CD4-positive, alpha-beta T cell treated with Interleukin-10 for 1 hour (primary cell): ENCODE measurements at places on chromosomes 5 and 9.

DNA sequence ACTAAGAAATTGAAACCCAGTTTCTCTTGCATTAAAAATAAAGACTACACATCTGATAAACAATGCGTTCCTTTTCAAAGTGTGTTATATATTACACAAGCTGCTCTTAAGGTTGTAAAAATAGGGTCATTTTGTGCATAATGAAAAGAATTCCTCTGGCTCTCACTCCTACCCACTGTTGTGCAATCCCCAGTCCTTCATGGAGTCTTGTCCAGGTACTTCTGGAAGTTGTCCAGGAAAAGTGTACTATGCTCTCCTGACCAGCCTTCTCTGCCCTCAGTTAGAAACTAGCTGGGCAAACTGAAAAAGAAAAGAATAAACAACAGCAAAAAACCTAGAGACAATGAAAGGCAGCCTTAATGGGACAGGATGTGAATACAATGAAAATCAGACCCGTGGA, 345.5 kb upstream of the PAPPA start:
- DNase-seq, result no peak

- DNase-seq, result no peak
These were observed 54.8 kb downstream of the NEK6 start for GRCh38 chr9:124312290-124313265.

- DNase-seq, result no peak
These were observed 36.0 kb upstream of the CREBRF start for GRCh38 chr5:173020154-173020581.

GRCh38 chr5:116420540-116420939, 154.1 kb downstream of the SEMA6A start:
- DNase-seq, result no peak
